ENCODE measurements at places on chromosomes 2 and 18.

GRCh38 chr2:29123617-29124349 is 8.6 kb downstream of the CLIP4 start:
- DNase-seq: no peak

GRCh38 chr2:160906878-160907277 is 253.3 kb upstream of the TANK start:
- DNase-seq: no peak

- DNase-seq: no peak
Observed at GRCh38 chr2:219183151-219183772, 5.2 kb downstream of the RETREG2 start.

GRCh38 chr18:11136241-11136640 is 13.1 kb downstream of the PIEZO2 start:
- no peak for DNase-seq

- no peak for DNase-seq
Observed at GRCh38 chr2:101770726-101771125, 73.2 kb downstream of the MAP4K4 start.

- DNase-seq: no peak
Observed at GRCh38 chr2:200068642-200069041, 113.3 kb downstream of the MAIP1 start.

DNA sequence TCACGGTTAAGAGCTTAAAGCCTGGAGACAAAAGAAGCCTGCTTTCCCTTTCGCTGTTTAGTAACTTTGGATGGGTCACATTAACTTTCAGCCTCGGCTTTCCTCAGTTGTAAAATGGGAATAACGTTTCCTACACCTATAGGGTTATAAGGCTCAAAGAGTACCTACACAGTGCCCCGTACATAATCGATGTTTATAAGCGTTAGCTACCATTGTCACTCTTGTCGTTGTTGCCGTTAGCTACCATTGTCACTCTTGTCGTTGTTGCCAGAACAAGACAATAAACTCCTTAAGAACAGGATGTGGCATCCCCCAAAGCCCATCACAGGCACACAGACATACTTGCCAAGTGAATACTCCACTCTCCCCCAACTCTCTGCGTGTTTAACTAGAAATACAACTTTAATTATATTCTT is 901 bp upstream of the MFSD6 start:
- DNase-seq: no peak

DNA sequence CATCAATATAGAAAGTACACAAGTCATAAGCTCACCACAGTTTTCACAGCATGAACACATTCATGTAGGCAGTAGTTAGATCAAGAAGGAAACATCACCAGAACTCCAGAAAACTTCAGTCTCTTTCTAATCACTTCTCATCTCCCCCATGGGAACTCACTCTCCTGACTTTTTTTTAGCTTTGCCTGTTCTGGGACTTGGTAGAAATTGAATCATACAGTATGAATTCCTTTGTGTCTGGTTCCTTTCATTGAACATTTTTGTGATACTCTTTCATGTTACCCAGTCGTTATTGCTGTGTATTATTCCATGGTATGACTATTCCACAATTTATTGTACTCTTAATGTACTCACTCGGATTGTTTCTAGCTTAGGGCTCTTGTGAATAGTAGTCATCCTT is 160.2 kb downstream of the TAF4B start:
- no peak for DNase-seq

DNA sequence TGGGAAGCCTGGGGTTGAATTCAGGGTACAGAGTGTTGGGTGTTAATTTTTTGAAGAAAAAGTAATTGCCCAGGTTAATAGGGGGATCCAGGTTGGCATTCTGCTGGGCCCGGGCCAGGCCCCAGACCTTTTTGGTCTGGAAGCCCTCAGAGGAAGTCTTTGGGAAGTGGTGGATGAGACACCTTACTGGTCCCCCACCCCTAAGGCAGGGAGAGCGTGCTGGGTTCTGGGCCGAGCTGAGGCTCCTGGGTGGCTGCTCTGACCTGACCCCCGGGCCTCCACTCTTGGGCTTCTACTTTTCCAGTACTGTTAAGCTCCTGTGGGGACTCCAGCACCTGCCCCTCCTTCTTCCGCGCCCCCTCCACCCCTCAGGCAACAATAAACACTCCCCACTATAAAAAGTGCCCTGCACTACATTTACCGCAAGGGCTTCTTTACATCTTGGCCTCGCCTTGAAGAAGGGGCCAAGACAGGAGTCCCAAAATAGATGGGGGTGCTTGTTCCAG is 753 bp upstream of the HOXD3 start:
- DNase-seq: no peak

DNA sequence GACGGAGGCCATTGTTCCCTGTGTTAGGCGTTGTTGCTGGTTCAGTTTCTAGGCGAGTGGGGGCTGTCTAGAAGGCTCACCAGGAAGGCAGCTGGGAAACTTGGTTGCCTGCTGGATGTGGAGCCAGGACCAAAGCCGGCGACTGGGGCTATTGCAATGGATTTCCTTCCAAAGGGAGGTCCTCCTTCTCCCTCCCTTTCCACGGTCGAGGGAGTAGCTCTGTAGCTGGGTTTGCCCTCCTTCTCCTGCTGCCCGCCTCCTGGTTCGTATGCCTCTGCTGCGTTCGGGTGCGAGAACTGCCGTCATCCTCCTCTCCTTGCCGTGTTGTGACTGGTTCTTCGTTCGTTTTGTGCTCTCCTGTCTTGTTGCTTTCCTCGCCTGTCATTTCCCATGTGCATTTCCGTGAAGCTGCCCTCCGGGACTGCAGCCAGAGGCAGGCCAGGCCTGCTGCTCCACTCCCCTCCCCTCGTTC is 203.4 kb downstream of the NEDD4L start:
- DNase-seq: no peak

DNA sequence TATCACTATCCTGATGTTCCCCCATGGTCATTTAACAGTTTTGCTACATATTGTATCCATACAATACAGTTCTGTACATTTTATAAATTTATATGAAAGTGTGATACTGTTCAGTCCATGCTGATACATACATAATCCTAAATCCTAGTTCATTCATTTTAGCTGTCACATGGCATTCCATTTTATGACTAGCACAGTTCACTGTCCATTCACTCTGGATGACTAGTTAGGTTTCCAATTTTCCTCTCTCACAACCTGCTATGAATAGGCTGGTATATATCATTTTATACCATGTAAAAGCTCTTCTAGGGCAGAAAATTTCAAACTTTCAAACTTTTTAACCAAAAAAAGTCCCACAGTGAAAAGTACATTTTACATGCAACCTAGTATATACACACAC is 15.2 kb downstream of the SMAD2 start:
- no peak for DNase-seq

GRCh38 chr2:137207030-137207429 is 441.7 kb downstream of the THSD7B start:
- no peak for DNase-seq

DNA sequence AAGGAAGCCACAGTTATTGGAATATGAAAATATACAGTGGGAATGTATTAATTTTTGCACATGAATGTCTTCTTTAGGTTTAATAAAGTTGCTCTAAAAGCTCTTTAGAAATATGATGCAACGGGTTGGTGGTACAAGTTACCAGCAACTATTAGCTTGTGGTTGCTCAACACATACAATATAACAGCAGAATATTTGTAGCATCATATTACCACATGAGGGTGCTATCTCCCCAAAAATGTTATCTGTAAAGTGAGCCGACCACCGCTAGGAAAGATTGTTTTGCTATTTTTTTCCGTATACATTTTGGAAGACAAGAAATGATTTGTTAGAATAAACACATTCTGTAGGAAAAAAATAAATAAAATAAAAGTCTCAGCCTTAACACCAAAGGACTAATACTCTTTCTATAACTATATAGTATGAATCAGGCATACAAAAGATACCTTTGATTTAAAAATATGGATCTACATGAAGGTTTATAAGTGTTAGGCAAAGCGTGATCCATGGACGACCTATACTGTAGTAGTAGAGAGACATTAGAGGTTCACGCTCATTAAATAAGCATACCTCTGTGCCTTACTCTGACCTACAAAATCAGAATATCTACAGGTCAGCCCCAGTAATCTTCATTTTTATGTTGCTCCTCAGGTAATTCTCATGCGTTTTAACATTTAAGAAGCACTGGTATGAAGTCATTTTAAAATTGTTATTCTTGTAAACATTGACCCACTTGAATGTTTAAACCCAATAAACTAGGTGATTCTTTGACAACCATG is 1110.6 kb upstream of the ACVR2A start:
- DNase-seq: no peak

DNA sequence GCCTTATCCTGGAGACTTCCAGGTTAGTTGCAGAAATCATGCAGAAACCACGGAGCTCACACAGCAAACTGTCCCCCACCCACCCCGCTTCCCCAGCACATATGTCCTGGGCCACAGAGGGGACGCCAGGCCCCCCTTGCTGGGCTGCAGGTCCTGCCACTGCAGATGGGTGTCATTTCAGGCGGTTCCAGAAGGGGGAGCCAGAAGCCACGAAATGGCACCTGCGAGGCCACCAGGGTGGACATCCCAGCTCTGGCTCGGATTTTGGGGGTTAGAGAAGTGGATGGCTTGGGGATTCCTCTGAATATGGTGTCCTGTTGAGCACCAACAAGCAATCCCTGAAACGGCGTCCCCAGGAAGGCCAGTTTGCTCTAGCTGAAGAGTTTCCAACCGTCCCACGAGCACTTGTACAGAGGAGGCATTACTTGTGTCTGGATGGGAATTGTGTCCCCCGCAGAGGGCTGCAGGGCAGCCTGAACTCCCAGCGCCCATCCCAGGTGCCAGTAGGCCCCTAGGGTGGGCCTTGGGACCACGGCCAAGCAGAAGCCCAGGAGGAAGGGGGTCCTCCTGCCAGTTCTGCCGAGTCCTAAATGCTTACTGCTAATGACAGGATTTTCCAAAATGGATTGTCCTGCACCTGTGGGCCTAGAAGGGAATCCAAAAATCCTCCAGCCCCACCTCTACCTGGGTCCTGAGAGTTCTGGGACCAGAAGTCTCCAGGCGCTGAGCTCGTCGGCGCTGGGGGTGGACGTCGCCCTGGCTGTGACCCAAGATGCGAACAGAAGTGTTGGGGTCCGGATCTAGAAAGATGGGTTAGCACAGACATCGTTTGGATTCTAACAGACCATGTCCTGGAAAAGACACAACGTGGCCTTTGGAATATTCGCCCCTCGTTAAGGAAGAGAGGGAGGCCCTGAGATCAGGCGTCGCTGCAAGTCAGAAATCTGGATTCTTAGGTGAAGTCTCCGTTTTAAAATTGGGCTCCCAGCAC is 14.6 kb upstream of the NFATC1 start:
- DNase-seq: peak; percentile 63

DNA sequence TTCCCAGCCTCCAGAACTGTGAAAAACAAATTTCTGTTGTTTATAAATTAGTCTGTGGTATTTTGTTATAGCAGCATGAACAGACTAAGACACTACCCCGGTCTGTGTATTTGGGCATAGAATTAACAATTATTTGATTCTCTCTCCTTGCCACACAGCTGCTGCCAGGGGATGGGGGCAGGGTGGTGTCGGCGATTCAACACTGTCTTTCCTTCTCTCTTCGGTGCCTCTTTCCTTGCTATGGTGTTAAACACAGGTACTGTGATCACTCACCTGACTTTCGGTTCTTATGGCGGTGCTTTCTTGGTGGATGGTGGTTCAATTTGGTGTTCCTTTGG is 50.8 kb upstream of the CTAGE1 start:
- DNase-seq: no peak

- no peak for DNase-seq
Observed at GRCh38 chr2:152441961-152442360, 107.0 kb downstream of the FMNL2 start.

- no peak for DNase-seq
Observed at GRCh38 chr2:119536211-119536610, 8.0 kb upstream of the CFAP221 start.

GRCh38 chr2:225582355-225583116 is 183.0 kb downstream of the NYAP2 start:
- DNase-seq: no peak

- no peak for DNase-seq
Observed at GRCh38 chr2:143841935-143842334, 678.0 kb downstream of the ZEB2 start.

- no peak for DNase-seq
Observed at GRCh38 chr18:71849407-71849806, 694.7 kb downstream of the CBLN2 start.

GRCh38 chr2:30717081-30717650 is 90.1 kb downstream of the CAPN13 start:
- no peak for DNase-seq

GRCh38 chr2:160826496-160826895 is 332.9 kb upstream of the RBMS1 start:
- no peak for DNase-seq

DNA sequence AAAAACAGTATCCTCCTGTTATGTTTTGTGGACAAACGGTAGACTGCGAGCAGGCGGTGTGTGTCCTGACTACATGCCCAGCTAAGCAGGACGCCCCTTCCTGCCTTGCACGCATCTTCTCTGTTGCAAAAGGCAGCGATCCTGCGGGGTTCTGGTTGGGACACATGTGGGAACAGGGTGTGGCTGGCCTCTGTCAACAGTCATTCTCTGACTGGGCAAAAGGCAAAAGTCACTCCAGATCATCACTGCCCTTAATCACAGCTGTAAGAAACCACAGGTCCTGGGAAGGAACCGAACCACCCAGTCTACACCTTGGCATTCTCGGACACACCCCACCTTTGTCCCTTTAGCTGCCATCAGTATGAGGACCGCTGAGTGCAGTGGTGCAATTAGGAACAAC is 44.3 kb upstream of the TMEM87B start:
- no peak for DNase-seq

GRCh38 chr2:165624470-165624800 is 154.9 kb downstream of the CSRNP3 start:
- no peak for DNase-seq

GRCh38 chr2:134308474-134309385 is 54.9 kb downstream of the MGAT5 start:
- DNase-seq: no peak

DNA sequence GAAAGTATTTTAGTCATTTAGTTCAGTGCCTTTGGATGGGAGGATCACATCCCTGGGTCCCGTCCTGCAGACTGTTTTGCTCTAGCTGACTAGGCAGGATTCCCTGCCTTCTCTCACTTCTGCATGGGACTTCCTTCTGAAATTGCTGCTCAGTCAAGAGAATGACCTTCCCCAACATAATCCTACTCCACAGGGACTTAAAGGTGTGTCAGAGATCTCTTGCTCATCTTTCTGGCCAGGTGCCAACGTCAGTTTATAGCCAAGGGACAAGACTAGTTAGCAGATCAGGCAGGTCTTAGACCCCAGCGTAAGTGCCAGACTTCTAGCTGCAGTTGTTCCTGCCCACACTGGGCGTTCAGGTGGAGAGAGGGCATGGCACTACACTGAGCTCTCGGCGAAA is 9.5 kb upstream of the IL1B start:
- no peak for DNase-seq

DNA sequence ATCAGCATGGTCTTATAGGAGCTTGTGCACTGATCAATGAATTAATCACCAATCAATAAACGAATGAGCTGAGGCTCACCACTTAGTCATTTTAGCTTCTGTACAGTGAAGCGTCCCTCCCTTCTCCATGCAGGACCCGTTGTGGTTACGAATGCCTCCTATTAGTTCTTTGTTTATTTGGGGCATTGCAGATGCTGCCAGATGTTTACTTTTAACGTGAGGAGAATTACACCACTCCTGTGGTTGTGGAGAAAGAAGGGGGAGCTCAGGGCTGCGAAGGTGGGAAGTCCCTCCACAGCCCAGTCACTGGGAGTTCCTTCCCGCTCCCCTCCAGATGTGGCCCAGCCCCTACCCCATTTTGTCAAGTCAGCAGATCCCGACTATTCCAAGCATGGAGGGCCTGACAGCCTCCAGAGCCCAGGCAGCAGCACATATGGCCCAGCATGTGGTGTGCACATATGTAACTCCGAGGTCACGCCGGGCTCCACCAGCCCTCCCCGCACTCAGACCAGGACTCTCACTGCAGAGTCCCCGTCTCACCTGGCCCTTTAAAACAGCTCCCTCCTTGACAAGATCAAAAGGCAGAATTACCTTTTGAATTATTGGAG is 20.9 kb downstream of the PKDCC start:
- DNase-seq: no peak

Measured in stimulated activated naive CD4-positive, alpha-beta T cell (primary cell).